ENCODE measurements at places on chromosomes 11 and 22.
A peak's percentile ranks its signal among the peaks of the same experiment; 100 is the strongest.

GRCh38 chr11:5818245-5818886, 9.6 kb downstream of the OR52N2 start:
- DNase-seq: no peak

- no peak for DNase-seq
Measured at GRCh38 chr11:78560826-78561484, 13.7 kb downstream of the NARS2 start.

GRCh38 chr22:37154925-37155712, 5.4 kb upstream of the IL2RB start:
- DNase-seq: no peak

DNA sequence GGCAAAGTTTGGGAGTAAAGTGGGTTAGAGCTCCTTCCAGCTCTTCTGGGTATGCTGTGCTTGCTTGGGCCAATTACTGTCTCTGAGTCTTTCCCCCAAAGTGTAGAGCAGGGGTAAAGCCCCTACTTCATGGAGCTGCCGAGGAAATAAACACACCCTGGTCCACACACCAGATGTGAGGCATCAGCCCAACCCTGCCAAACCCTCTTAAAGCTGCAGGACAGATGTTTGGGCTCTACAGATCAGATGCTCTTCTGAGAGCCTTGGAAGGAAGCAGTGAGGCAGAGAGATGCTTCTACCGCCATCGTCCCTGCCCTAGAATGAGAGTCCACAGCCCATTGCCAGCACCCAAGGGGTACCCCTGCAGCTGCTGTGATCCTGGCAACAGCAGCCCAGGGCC, 64.7 kb downstream of the ELFN2 start:
- DNase-seq: no peak

DNA sequence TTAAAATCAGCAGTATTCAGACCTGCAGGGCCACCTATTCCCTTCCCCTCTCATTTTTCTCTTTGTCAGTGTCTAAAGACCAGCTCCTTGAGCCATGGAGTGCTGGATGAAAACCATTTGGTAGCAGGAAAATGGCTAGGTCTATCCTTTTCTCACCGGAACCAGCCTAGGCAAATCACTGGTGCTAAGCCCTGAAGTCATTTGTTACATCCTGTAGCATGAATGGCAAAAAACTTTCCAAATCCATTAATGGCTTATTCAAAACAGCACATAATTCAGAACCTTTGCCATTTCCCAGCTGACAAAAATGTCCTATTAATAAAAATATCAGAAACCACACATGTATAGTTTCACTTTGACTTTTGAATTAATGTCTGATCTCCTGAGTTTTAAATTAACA, 209.5 kb upstream of the E2F8 start:
- DNase-seq: no peak

DNA sequence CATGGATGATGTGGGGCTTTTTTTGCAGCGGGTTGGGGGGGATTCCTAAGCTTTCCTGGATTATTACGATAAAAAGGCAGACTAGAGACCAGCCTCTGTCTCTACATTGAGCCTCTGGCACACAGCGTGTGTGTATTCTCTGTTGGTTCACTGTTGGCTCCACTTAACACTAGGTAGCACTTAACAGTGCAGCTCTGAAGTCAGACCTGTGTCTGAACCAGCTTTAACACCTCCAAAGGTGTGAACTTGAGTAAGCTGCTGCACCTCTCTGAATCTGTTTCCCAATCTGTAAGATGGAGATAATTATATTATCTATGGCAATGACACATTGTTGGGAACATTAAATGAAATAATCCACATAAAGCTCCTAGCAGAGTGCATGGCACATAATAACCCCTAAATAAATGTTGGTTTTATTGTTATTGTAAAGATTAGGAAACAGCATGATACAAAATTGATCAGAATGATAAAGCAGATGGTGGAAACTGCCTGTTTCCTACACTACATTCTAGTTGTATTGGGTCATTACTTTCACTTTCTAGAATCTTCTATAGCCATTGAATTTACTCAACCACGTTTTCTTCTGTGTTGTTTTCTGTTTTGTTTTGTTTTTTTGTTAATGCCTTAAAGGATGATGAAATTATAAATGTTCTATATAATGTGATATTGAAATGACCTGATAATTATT, 108.4 kb downstream of the ARL14EP start:
- no peak for DNase-seq

GRCh38 chr11:130817330-130817944, 98.8 kb downstream of the SNX19 start:
- no peak for DNase-seq

- DNase-seq: no peak
Measured at GRCh38 chr22:32926600-32926999, 125.1 kb downstream of the TIMP3 start.

DNA sequence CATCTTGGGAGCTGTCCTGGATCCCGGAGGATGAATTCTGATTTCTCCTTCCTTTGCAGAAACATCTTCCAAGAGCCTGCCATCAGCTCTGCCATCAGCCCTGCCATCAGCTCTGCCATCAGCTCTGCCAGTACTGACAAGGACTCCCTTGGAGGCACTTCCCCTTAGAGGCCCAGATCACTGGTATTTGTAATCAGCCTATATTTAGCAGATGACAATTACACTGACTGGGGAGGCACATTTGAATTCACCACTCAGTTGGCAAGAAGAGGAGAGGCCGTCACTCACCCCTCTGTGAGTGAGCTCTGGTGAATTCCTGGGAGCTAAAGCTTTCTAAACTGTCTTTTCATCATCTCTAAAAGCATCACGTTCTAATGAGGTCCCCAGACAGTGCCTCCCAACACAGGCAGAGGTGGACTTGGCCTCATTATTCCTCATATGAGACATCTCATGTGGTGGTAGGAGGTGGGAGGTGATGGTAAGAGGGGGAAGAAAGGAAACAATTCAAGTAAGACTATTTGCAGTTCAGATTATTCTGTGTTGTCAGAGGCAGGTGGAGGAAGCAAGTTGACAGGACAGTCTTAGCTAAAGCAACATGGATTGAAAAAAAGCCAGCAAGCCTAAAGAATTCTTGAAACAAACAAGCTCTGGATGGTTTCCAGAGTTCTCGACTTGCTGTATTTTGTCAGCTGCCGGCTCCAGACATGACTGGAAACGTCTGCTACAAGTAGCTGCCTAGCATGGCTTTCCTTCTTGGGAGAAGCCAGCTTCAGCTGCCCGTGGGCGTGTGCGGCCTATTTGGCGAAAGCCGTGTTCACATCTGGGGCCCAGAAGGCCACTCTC, 771.7 kb downstream of the TBC1D22A start:
- DNase-seq: no peak

- DNase-seq: no peak
Measured at GRCh38 chr11:105245781-105246315, 106.3 kb upstream of the CARD18 start.

- DNase-seq: no peak
Measured at GRCh38 chr11:86152006-86152862, 83.3 kb upstream of the PICALM start.

GRCh38 chr11:20131788-20132666, 28.2 kb downstream of the DBX1 start:
- peak; percentile 71 for DNase-seq

- DNase-seq: no peak
Measured at GRCh38 chr22:47341464-47341863, 579.0 kb downstream of the TBC1D22A start.

GRCh38 chr11:897253-898142, 13.1 kb downstream of the CHID1 start:
- no peak for DNase-seq

GRCh38 chr11:85377901-85378300, 249.2 kb downstream of the DLG2 start:
- no peak for DNase-seq

- DNase-seq: no peak
Measured at GRCh38 chr11:93829598-93829997, 20.8 kb downstream of the VSTM5 start.

DNA sequence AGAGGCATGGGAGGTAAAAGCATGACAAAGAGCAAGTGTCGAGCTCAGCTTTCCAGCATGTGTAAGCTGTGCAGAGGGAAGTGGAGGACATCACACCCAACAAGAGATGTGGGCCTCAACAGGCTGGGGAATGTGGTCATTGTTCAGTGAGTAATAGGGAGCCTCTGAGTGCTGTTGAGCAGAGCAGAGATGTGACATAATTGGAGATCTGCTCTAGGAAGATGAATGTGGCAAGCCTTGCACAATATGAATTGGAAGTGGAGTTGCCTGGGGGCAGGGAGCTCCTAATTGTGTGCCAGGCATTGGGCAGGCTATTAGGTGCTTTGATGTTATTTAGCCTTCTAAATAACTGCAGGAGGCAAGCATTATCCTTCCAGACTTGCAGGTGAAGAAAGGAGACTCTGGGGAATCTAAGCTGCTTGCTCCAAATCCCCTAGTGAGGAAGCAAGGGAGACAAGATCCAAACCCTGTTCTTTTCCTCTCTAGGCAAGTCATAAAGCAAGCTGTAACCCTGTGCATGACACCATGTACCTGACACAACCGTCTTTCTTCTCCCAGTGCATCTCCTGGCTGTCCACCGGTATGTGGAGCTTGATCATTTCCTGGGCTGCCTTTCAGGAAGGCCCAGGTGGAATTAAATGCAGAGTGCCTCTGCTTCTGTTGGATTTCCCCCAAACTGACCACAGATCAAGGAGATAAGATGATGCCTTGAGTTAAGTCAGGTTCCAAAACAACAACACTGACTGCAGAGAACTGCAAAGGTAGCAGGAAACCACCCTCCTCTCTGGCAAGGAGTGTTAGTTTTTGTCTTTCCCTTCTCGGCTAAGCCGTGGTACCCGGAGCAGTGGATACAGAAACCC, 221.4 kb downstream of the TENM4 start:
- no peak for DNase-seq

GRCh38 chr11:131944736-131945135, 574.3 kb downstream of the NTM start:
- DNase-seq: no peak

DNA sequence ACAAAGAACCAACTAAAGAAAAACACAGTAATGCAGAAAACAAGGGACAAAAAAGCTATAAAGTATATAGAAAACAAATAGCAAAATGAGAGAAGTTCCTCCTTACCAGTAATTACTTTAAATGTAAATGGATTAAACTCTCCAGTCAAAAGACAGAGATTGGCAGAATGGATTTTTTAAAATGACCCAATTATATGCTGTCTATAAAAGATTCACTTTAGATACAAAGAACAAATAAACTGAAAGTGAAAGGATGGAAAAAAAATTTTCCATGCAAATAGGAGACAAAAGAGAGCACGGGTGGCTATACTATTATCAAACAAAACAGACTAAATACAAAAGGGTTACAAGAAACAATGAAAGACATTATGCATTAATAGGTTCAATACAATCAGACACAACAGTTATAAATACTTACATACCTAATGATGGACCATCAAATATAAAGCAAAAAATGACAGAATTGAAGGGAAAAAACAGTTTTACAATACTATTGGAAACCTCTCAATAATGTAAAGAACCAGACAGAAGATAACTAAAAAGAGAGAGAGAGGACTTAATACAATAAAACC, 64.6 kb downstream of the NARS2 start:
- DNase-seq: no peak

- DNase-seq: peak; percentile 54
Measured at GRCh38 chr11:119982517-119983239, 155.2 kb downstream of the TRIM29 start.

DNA sequence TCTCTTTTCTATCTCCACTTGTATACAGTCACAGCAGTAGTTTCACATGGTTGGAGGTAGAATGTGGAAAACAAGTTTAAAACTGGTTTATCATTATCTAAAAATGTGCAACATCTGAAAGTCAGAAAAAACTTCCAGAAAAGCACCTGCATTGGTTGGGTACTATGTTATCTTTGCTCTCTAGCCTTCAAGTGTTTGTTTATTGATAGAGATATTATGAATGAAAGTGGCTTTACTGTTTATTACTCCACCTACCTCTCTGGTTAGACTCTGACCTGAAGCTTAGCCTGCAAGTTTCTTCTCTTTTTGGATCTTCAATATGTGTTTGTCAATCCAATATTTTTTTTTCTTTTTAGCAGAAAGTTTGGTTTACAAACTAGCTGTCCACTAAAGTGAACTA, 2161.4 kb upstream of the RAG2 start:
- DNase-seq: no peak

- DNase-seq: no peak
Measured at GRCh38 chr11:44198146-44198724, 102.8 kb downstream of the EXT2 start.
